ENCODE measurements at places on chromosomes 4 and X. TPM values are rescaled to one million over a fixed set of nuclear protein-coding genes. Genes with fewer than 3 reads are reported as not detected.

Gene ATP10D
- total RNA-seq: 14.1 TPM

Gene NDP
- 16.0 TPM for total RNA-seq

Gene XKRX
- not detected for total RNA-seq

Gene SAGE1
- total RNA-seq: not detected

Gene GABRQ
- total RNA-seq: 1.3 TPM

Gene SSX2B
- total RNA-seq: not detected
